Effector CD8-positive, alpha-beta T cell (primary cell): ENCODE measurements at places on chromosomes 2 and 18.

GRCh38 chr18:5481621-5482020 is 62.2 kb downstream of the EPB41L3 start:
- no peak for DNase-seq

- peak; percentile 10 for DNase-seq
These were observed 43.3 kb downstream of the NFATC1 start for GRCh38 chr18:79438898-79439627.

DNA sequence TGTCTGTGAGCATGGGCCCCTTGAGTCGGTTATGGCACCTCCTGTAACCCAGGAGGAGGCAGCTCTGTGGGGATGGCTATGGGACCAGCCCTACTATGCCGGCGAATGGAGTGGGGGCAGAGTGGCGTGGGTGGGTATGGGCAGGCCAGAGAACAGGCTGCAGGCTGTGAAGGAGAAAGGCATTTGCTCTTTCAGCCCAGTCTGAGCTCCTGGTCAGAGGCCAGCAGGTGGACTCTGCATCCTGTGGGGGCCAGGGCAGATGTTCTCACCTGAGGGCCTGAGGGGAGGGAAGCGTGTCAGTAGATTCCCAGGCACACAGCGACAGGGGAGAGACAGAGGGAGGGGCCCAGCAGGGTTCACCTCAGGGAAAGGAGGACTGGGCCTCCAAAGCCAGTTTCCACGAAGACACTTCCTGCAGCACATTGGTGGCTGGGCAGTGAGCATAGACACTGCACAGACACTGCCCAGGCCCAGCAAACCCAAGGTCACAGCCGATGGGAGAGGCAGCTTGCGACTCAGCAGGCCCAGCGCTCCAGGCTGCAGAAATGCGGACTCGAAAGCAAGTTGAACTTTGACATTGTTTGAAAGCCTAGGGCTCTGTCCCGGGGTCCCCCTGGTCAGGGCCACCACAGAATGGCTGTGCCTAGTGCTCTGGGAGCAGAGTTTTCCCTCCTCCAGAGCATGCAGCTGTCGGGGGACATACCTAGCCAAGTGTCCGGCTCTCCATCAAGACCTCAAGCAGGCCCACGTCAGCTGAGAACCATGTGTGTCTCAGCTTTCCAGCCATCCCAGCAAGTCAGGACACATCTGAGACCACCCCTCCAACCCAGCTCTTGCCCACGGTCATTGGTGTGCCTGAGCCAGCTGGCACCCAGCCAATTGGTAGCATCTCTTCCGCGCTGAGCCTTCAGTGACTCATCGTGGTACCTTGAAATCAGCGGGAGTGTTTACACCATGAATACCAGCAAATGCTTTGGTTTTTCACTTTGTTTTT is 53.8 kb downstream of the TGOLN2 start:
- DNase-seq, result no peak

DNA sequence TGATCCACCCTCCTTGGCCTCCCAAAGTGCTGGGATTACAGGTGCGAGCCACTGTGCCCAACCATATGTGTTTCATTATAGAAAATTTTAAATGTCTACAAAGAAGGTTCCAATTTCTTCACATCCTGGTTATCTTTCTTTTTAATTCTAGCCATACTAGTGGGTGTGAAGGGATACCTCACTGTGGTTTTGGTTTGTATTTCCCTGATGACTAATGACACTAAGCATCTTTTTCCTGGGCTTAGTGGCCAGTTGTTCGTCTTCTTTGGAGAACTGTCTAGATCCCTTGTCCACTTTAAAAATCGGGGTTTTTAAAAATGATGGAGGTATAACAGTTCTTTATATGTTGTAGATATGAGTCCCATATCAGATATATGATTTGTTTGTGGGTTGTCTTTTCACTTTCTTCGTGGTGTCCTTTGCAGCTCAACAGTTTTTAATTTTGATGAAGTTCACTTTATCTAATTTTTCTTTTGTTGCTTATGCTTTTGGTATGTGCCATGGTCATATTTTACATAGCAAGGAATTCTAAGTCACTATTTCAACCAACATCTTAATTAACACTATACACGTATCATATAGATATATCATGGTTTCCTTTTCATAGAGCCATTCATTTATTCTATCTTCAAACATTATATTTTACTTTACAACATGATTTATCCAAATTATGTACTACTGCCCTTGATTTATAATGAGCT is 135.0 kb upstream of the RIOK3 start:
- no peak for DNase-seq

- no peak for DNase-seq
These were observed 64.4 kb downstream of the IKZF2 start for GRCh38 chr2:213087040-213087439.

DNA sequence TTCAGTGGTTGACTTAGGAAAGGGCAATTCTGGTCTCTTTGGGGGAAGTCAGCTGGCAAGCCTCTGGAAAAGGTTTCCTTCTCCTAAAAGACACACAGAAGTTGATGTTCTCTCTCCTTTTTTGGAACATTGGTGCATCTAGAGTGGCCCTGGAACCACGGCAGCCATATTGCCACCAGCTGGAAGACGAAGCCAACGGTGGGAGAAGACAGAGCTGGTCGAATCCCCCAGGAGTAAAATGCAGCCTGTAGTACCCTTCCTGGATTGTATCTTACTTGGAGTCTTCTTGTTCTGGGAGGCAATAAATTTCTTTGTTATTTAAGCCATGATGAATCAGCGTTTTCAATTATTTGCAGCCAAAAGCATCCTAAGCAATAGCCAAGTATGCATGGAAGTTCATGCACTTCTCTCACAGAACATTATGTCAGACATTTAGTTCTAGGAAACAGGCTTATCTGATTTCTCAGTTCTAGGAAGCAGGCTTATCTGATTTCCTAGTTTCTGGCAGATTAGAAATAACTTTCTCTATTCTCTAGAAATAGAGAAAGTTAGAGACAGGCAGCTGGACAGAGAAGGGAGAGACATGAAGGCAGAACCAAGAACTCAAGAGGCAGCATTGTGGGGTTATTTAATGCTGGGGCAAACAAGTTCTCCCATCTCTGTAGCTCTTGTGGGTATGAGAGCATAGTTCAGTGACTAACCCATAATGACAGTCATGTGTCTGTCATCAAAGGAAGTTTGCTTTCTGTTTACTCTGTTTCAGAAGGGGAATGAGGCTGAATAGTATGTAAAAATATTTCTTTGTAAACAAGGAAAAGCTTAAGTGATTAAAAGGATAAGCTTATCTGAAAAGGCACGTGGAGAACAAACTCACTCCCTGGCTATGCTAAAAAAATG is 40.5 kb upstream of the NABP1 start:
- no peak for DNase-seq

- no peak for DNase-seq
These were observed 213.6 kb downstream of the PMAIP1 start for GRCh38 chr18:60113396-60113795.

- no peak for DNase-seq
These were observed 8.9 kb upstream of the TMEM131 start for GRCh38 chr2:98004613-98005012.

DNA sequence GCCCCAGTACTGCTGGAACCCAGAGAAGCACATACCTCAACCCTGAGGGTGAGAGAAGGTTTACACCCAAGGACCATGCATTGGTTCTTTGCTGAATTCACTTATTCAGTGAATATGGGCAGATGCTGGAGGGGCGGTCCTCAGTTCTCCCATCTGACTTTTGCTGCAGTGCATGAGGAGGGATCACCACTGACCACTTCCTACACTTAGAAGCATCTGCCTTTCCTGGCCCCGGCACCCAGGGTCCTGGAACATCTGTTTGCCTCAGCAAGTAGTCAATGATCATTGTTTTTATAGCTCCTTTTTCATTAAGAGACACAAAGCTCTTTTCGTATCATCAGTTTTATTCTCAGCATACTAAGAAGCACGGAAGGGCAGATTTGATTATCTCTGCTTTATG is 211.4 kb downstream of the SH3RF3 start:
- no peak for DNase-seq

DNA sequence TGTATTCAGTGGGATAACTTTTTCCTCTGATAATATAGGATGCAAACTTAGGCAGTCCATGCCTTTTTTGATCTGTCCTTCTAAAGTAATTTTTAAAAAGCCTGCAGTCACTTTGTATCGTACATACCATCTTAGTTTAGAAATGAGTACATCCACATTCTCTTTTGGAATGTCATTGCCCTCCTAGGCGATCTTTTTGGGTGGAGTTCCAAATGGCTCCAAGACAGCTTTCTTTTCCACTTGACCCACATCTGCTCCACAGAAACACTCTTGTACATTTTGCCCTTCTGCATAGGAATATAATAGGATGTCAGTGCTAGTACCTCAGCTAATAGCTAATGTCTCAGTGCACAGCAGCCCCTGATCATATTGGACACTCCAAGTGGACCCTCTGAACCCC is 21.8 kb upstream of the HTR2B start:
- no peak for DNase-seq

DNA sequence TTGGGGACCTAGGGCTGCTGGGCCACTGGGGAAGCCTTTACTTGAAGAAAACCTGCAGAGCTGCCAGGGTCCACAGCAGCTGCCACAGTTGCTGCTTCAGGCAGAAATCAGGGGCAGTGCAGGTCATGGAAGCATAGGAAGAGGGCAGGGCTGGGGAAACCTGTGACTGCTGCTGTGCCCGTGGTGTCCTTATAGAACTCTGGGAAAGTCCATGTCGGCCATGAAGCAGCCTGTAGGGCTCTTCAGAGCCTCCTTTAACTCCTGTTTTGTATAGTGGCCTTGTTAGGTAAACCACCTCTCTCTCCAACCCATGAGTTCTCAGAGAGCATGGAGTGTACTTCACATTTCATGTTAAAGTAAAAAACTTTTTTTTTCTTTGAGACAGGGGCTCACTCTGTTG is 62.1 kb downstream of the SMAD4 start:
- no peak for DNase-seq

GRCh38 chr2:165361514-165361913 is 108.0 kb upstream of the CSRNP3 start:
- DNase-seq, result no peak

DNA sequence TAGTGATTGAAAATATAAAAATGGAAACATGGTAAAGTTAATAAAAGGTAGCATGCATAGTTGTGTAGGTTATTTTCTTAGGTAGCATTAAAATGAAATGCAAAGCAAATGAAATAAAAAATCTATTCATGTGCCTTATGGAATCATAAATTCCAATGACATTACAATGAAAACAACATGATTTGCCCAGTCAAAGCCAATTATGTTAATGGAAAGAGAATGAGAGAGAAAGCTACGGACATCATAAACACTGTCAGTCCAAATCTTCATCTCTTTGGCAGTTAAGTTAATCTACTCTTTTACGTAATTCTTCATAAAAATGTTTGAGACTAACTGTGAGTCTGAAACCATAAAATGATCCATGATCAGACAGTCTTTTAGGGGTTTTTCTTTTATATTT is 636.7 kb upstream of the SYT4 start:
- no peak for DNase-seq
